ENCODE measurements at places on chromosomes 12 and 14. TPM values are rescaled to one million over a fixed set of nuclear protein-coding genes. Genes with fewer than 3 reads are reported as not detected.

GRCh38 chr14:36720657-36721056, 59.0 kb downstream of the PAX9 start:
- no peaks in the 10 kb centered on the region for H3K36me3 ChIP-seq
- no peak overlapping the region for H3K4me3 ChIP-seq
- H3K4me1 ChIP-seq, result no peaks in the 10 kb centered on the region

The TBX5 gene
- total RNA-seq, result not detected

GRCh38 chr14:70700955-70701585, 59.4 kb downstream of the TTC9 start:
- no peak overlapping the region for H3K27ac ChIP-seq
- H3K4me3 ChIP-seq, result no peak overlapping the region
- peaks cover 5% of the 10 kb centered on the region for H3K4me1 ChIP-seq
- no peak for DNase-seq
- no peaks in the 10 kb centered on the region for H3K27me3 ChIP-seq

The PAN2 gene
- total RNA-seq, result 59.0 TPM

DNA sequence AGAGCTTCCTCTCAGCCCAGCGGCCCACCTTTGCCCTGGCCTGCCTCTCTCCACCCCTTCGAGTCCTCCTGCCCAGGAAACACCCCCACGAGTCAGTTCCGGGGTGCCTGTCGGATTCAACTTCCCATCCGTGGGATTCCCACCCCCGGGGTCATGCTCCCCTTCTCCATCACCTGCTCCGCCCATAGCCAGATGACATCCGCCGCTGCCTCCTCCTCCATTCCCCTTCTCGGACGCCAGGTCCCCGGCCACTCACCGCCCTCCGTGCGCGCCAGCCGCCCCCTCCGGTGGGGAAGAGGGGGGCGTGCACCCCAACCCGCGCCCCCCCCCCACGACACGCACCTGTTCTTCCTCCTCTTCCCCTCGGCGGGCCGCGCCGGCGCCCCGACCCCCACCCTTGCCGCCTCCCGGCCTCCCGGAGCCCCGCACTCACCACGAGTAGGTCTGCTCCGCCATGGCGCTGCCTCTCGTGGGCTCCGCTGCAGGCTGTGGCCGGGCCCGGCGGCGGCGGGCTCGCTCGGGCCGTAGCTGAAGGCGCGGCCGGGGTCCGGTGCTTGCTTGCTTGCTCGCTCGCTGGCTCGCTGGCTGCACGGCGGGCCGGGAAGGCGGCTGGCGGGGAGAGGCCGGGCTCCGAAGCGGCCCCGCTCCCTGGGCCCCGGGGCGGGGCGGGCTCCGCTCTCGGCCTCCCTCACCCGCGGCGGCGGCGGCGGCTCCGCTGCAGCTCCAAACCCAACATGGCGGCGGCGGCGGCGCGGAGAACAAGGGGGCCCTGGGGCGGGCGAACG, 554 bp downstream of the SPPL3 start:
- H3K36me3 ChIP-seq, result no peaks in the 10 kb centered on the region
- H3K27me3 ChIP-seq, result no peaks in the 10 kb centered on the region
- peak overlapping the region; percentile 48 for H3K4me3 ChIP-seq
- peak; percentile 59 for DNase-seq
- peak overlapping the region; percentile 89 for H3K27ac ChIP-seq

DNA sequence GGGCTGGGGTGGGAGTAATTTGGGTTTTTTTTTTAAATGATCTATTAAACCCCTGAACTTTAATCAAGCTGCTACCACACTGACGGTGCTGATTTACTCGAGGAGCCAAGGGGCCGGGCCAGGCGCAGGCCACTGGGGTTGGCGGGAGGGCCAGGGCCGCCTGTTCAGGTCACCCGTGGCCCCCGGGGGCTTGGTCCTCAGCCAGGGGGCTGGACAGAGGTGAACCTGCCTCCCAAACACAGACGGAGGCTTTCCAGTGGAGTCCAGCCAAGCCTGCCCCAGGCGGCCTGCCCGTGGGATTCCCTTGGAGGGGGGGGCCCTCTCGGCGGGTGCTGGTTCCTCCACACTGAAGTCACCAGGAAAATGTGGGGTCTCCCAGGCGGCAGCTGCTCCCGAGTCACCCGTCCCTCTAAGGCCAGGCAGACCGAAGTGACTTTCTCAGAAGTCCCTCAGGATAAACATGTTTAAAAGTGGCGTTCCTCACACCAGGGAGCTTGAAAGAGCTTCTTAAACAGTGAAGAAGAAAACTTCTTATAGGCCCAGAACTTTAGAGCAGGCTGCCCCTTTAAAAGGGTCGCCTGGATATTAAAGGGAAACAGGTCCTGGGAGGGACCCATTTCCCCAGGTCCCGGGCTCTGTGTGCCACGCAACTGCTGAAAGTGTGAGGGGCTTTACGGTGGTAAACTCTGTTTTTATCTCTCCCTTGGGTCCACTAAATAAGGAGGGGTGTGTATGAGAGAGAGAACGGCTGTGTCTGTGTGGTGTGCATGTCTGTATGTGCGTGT, 167.2 kb upstream of the GSC start:
- peak; percentile 63 for DNase-seq
- H3K4me1 ChIP-seq, result peaks cover 12% of the 10 kb centered on the region
- no peaks in the 10 kb centered on the region for H3K36me3 ChIP-seq
- peak overlapping the region; percentile 83 for H3K27ac ChIP-seq
- H3K4me3 ChIP-seq, result no peak overlapping the region
- H3K27me3 ChIP-seq, result no peaks in the 10 kb centered on the region

The TMEM117 gene
- total RNA-seq, result 23.4 TPM

GRCh38 chr12:57418255-57418654, 12.6 kb downstream of the R3HDM2 start:
- no peaks in the 10 kb centered on the region for H3K27me3 ChIP-seq
- H3K36me3 ChIP-seq, result no peaks in the 10 kb centered on the region
- peak; percentile 38 for DNase-seq

GRCh38 chr14:95261616-95262510, 57.8 kb downstream of the CLMN start:
- no peak overlapping the region for H3K4me3 ChIP-seq
- peak; percentile 66 for DNase-seq
- no peaks in the 10 kb centered on the region for H3K36me3 ChIP-seq
- peaks cover 80% of the 10 kb centered on the region for H3K4me1 ChIP-seq
- no peaks in the 10 kb centered on the region for H3K27me3 ChIP-seq

DNA sequence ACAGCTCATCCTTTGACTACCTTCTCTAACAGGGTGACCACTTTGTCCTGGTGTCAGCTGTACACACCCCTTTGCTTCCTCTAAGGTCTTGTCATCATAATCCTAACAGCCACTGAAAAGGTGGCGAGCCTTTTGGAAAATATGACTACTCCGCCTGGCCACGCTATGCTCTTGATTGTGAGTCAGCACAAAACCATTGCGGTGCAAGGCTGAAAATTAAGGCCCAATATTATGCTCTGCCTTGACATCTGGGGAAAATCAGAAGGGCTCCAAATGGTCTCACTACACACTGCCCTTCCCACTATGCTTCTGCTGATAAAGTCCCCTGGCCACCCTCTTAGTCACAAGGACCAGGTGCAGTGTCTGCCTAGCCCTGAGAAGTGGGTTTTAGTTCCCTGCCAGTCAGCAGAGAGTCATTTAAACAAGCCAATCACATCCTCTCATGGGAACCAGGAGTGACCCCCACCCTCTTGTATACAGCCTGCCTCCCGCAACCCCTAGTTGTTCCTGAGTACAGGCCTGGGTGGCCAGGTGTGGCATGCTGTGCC, 34.3 kb downstream of the FGD6 start:
- no peaks in the 10 kb centered on the region for H3K4me1 ChIP-seq
- no peaks in the 10 kb centered on the region for H3K27me3 ChIP-seq
- no peak overlapping the region for H3K27ac ChIP-seq
- no peak overlapping the region for H3K4me3 ChIP-seq

The LDHB gene
- total RNA-seq, result 121 TPM

- DNase-seq, result no peak
- H3K27me3 ChIP-seq, result no peaks in the 10 kb centered on the region
- no peak overlapping the region for H3K27ac ChIP-seq
- no peak overlapping the region for H3K4me3 ChIP-seq
- H3K36me3 ChIP-seq, result no peaks in the 10 kb centered on the region
These were observed 60.9 kb downstream of the MYF5 start for GRCh38 chr12:80777587-80777986.

The ANO4 gene
- 1.6 TPM for total RNA-seq

- no peak overlapping the region for H3K27ac ChIP-seq
- H3K4me1 ChIP-seq, result no peaks in the 10 kb centered on the region
- H3K4me3 ChIP-seq, result no peak overlapping the region
- H3K27me3 ChIP-seq, result no peaks in the 10 kb centered on the region
These were observed 262.4 kb upstream of the PDE3A start for GRCh38 chr12:20105943-20106342.

- peaks cover 16% of the 10 kb centered on the region for H3K4me1 ChIP-seq
- H3K36me3 ChIP-seq, result peaks cover 13% of the 10 kb centered on the region
- H3K4me3 ChIP-seq, result no peak overlapping the region
- H3K27me3 ChIP-seq, result no peaks in the 10 kb centered on the region
These were observed 13.2 kb downstream of the HEBP1 start for GRCh38 chr12:12986775-12987331.

GRCh38 chr12:89907659-89908058, 199.0 kb upstream of the ATP2B1 start:
- H3K4me3 ChIP-seq, result no peak overlapping the region
- no peaks in the 10 kb centered on the region for H3K36me3 ChIP-seq
- no peaks in the 10 kb centered on the region for H3K27me3 ChIP-seq
- no peak overlapping the region for H3K27ac ChIP-seq
- no peak for DNase-seq

The SOAT2 gene
- total RNA-seq, result not detected

DNA sequence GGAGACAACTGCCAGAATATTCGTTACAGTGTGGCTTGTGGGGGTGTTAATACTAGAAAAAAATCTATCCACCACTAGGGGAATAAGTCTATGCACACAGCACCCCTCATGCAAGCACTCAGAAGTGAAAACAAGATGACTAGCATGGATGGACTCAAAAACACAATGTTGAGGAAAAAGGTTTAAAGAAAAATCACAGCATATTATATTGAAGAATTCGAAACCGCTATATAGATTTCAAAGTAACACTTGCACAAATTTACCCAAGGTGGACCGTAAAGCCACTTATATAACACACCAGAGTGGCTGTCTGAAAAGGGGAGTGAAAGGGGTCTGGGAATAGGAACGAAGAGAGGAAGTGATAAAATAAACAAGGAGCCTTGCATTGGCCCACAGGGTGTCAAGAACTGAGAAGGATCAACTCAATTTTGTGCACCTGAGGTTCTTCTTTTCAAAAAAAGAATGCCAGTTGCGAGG, 544 bp downstream of the ABCD4 start:
- H3K4me3 ChIP-seq, result peak overlapping the region; percentile 51
- peaks cover 14% of the 10 kb centered on the region for H3K4me1 ChIP-seq
- DNase-seq, result no peak
- no peak overlapping the region for H3K27ac ChIP-seq
- peaks cover 4% of the 10 kb centered on the region for H3K36me3 ChIP-seq

GRCh38 chr12:106753526-106753925, 21.0 kb upstream of the RIC8B start:
- H3K36me3 ChIP-seq, result no peaks in the 10 kb centered on the region
- H3K27ac ChIP-seq, result no peak overlapping the region
- no peak overlapping the region for H3K4me3 ChIP-seq
- no peaks in the 10 kb centered on the region for H3K4me1 ChIP-seq

- H3K27ac ChIP-seq, result no peak overlapping the region
- no peak for DNase-seq
- no peaks in the 10 kb centered on the region for H3K27me3 ChIP-seq
- no peaks in the 10 kb centered on the region for H3K4me1 ChIP-seq
These were observed 118.4 kb upstream of the ARID2 start for GRCh38 chr12:45611061-45611460.

The ACOT2 gene
- 28.0 TPM for total RNA-seq

DNA sequence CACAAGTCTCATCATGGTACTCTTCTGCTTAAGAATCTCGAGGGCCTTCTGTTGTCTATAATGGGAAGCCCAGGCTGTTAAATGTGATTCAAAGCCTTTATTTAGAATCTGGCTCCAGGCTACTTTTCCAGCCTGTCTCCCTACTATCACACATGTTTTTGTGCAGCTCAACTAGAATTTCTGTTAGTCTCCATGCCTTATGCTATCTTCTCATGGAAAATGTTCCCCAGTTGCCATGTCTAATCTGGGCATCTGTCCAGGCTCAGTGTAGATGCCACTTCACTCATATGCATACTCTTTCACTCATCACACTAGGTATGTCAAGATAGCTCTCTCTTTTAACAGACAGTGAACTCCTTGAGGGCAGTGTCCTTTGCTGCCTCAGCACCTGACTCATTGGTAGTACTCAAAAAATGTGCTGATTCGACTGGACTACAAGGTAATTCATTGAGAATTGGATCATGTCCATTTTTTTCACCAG, 145.3 kb downstream of the TTLL5 start:
- H3K4me1 ChIP-seq, result peaks cover 3% of the 10 kb centered on the region
- H3K27ac ChIP-seq, result no peak overlapping the region
- H3K4me3 ChIP-seq, result no peak overlapping the region
- no peaks in the 10 kb centered on the region for H3K27me3 ChIP-seq

The RIN3 gene
- 3.3 TPM for total RNA-seq

GRCh38 chr12:32140877-32141276, 34.2 kb downstream of the BICD1 start:
- no peaks in the 10 kb centered on the region for H3K27me3 ChIP-seq
- no peak overlapping the region for H3K4me3 ChIP-seq
- H3K4me1 ChIP-seq, result no peaks in the 10 kb centered on the region
- H3K36me3 ChIP-seq, result no peaks in the 10 kb centered on the region

- DNase-seq, result peak; percentile 79
- no peaks in the 10 kb centered on the region for H3K27me3 ChIP-seq
- H3K4me1 ChIP-seq, result peaks cover 91% of the 10 kb centered on the region
- H3K36me3 ChIP-seq, result no peaks in the 10 kb centered on the region
- H3K4me3 ChIP-seq, result no peak overlapping the region
These were observed 15.3 kb downstream of the PELI2 start for GRCh38 chr14:56133547-56133946.

The TCL1B gene
- total RNA-seq, result not detected

The RASSF9 gene
- 1.3 TPM for total RNA-seq

- no peak overlapping the region for H3K27ac ChIP-seq
- no peak overlapping the region for H3K4me3 ChIP-seq
- DNase-seq, result no peak
- H3K27me3 ChIP-seq, result no peaks in the 10 kb centered on the region
These were observed 260.5 kb downstream of the RAD51B start for GRCh38 chr14:68079941-68080697.

- H3K4me3 ChIP-seq, result no peak overlapping the region
- H3K4me1 ChIP-seq, result peaks cover 12% of the 10 kb centered on the region
- DNase-seq, result no peak
These were observed 218.1 kb upstream of the HMGA2 start for GRCh38 chr12:65606008-65606766.

The MAP3K9 gene
- 5.4 TPM for total RNA-seq

- peak; percentile 62 for DNase-seq
- no peaks in the 10 kb centered on the region for H3K36me3 ChIP-seq
- peak within 1 kb of the TSS; percentile 38 for H3K4me3 ChIP-seq
These were observed at the start of gene CCNB1IP1 for GRCh38 chr14:20332788-20333493. CCNB1IP1 (minus strand) TSS chr14:20333279; CDS start chr14:20316523, 16,756 bp downstream.
